ENCODE measurements at places on chromosomes 3 and 15.

GRCh38 chr3:72118628-72119027 is 333.7 kb upstream of the PROK2 start:
- no peak for DNase-seq

- peak; percentile 15 for DNase-seq
Measured at GRCh38 chr15:65832549-65833364, 36.5 kb upstream of the RAB11A start.

DNA sequence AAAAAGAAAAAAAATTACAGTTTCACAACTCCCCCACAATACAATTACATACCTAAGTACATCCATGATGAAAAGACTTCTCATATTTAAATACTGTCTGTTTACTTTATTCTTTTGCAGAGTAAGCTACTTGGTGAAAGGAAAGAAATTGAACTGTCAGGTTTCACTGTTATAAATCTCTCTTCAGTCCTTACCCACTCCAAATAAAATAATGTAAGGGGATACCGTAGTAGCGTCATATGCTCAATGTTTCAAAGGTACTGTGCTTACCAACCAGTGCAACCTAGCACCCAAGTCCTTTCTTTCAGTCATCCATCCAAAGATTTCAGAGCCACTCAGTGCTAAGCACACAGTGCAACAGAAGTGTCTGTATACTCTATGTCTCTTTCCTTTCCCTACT is 13.4 kb downstream of the GSK3B start:
- DNase-seq, result no peak

GRCh38 chr15:94125156-94125555 is 106.2 kb upstream of the MCTP2 start:
- DNase-seq, result no peak

DNA sequence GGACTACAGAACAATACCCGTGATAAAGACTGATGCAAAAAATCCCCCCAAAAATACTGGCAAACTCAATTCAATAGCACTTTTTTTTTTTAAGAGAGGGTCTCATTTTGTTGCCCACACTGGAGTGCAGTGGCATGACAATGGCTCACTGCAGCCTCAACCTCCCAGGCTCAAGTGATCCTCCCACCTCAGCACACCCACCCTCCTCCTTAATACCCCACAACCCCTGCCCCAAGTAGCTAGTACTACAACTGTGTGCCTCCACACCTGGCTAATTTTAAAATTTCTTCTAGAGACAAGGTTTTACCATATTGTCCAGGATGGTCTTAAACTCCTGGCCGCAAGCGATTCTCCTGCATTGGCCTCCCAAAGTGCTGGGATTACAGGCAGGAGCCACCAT is 11.4 kb downstream of the TOP2B start:
- DNase-seq, result no peak

GRCh38 chr15:29135702-29136646 is 133.6 kb downstream of the NSMCE3 start:
- DNase-seq, result no peak

DNA sequence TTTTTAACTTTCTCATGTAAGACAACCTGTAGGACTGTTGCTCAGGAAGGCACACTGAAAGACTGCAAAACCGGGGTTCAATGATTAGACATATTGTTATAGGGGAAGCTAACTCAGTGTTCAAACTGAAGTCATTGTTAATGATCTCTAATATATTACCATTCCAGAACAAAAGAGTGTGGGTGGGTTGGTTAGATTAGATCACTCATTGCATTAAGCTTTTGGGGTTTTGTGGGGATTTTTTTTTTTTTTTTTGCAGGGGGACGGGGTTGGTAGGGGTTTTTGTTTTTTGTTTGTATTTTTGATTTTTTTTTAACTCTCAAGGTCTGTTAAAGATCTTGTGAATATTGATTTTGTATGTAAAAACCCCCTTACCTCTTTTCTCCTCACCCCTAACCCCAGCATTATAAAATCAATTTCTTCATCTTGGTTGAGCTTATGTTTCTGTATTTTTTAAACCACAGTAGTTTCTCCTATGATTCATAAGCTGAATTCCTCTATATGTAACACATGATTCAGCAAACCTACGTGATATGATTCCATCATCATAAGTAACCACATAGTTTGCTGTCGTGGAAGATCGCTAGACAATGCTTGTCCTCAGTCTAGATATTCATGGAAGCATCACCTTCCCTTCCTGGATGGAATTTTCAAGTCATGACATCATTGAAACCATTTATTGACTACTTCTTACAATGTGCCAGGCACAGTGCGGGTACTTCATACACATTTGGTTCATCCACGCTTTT is 544.1 kb upstream of the MDFIC2 start:
- DNase-seq, result no peak

DNA sequence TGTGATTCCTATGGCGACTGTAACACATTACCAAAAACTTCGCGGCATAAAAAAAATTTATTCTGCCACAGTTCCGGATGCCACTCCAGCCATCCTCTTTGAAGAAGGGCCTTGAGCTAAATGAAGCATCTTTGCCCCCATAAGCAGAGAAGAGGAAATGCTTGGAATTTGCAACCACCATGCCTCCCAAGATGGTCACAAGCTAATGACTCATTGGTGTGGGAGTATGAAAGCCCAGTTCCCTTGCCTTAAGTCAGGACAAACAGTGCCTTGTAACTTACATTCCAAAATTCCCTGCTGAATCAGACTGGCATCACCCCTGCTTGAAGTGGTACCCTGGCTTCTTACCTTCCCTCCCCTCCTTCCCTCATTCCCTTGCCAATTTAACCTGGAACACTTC is 1077.4 kb downstream of the EPHA3 start:
- DNase-seq, result no peak

DNA sequence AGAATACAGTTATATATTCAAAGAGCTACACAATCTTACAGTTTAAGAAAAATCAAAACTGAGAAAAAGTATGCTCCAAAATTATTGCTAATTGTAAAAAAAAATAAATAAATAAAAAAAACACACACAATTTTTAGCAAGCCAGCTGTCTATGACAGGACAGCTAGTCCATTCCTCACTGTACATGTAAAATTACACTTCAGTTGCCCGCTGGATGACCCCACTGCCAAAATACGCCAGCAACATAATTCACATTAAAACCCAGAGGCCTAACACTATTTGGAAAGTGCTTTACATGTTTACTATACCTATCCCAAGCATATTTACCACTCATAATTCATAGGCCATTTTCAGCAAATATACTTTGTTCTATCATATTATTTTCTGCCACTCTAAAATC is 5.8 kb downstream of the MYO9A start:
- DNase-seq, result no peak

GRCh38 chr15:86756688-86757087 is 677.0 kb downstream of the AGBL1 start:
- DNase-seq, result no peak

GRCh38 chr3:55546866-55547669 is 60.0 kb upstream of the WNT5A start:
- DNase-seq, result no peak

- DNase-seq, result no peak
Measured at GRCh38 chr15:98358971-98359370, 289.4 kb upstream of the IGF1R start.

GRCh38 chr3:61030469-61031035 is 220.7 kb downstream of the FHIT start:
- no peak for DNase-seq

DNA sequence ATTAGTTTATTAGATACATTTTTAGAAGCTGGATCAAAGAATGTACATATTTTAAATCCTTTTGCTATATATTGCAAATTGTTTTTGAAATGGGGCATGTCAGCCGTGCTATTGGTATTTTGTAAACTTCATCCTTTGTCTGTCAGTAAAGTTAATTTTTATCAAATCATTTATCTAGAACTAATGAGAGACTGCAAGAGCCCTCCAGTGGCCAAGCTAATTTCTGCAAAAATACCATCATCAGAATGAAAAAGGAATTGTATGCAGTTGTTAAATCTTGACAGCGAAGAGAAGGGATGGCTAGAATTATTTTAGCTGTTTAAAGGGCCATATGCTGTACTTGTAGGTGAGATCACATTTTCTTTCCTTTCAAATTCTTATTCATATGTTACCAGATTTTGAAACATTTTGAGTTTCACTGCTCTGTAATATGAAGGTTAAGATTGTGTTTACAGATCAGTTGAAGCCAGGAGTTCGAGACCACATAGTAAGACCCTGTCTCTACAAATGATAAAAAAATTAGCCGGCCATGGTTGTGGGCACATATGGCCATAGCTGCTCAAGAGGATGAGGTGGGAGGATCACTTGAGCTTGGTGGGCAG is 8.1 kb upstream of the CLDN11 start:
- DNase-seq, result no peak

DNA sequence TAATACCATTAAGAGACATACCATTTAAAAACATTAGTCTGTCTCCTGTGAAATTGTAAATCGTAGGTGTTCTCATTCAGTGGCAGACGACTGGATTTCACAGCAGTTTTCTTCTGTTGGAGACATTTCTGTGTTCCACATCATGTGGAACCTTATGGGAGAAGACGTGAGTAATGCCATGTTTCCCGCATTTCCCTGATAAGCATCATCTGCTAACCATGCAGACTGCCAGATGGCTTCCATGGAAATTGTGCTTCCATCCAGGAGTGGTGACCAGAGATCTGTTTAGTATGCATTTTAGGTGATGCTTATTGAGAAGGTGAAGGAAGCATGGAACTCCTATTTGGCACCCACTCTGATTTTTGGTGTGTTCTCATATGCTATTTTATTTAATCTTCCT is 28.4 kb upstream of the ST3GAL6 start:
- no peak for DNase-seq

DNA sequence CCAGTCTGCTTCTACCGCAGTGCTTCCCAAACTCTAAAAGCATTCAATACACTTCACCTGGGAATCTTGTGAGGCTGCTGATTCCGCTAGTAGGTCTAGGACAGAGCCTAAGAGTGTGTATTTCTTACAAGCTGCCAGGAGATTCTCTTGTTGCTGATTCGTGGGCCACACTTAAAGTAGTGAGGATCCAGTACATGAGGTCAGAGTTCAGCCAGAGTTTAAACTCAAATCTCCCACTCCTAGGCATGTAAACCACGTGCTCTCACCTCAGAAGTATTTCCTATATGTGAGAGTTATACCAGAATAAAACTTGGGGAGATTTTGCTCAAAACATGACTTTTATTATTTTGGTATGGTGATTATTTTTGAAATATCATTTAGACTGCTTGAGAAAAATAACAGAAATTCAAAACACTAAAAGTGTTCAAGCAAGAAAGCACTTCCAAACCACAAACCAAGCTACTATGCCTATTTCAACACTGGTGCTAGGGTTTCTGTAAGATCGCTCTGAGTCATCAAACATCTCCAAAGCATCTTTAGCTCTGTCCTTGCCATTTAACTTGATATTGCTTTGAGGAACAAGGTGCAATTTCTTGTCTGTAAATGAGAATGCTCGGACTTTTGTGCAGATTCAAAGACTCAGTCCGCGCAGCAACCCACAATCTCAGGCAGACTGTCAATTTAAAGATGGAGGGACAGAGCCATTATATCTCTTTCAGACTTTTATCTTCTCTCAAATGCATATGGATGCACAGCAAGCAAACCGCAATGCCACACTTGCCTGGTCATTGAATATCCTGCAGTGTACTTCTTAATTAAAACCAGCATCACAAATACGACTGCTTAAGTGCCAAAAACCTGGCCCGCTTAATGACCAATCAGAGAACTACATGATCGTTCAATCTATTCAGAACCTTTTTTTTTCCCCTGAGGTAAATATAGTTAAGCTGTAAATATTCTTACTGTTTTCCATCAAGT is 59.8 kb downstream of the AGTR1 start:
- no peak for DNase-seq

DNA sequence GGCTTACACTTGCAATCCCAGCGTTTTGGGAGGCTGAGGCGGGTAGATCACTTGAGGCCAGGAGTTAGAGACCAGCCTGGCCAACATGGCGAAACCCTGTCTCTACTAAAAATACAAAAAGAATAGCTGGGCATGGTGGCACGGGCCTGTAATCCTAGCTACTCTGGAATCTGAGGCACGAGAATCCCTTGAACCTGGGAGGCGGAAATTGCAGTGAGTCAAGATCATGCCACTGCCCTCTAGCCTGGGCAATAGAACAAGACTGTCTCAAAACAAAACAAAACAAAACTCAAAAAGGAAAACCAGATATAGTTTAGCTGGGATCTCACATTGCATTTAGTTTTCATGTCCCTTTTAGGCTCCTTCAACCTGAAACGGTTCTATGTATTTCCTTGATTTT is 2.9 kb upstream of the USP50 start:
- no peak for DNase-seq

DNA sequence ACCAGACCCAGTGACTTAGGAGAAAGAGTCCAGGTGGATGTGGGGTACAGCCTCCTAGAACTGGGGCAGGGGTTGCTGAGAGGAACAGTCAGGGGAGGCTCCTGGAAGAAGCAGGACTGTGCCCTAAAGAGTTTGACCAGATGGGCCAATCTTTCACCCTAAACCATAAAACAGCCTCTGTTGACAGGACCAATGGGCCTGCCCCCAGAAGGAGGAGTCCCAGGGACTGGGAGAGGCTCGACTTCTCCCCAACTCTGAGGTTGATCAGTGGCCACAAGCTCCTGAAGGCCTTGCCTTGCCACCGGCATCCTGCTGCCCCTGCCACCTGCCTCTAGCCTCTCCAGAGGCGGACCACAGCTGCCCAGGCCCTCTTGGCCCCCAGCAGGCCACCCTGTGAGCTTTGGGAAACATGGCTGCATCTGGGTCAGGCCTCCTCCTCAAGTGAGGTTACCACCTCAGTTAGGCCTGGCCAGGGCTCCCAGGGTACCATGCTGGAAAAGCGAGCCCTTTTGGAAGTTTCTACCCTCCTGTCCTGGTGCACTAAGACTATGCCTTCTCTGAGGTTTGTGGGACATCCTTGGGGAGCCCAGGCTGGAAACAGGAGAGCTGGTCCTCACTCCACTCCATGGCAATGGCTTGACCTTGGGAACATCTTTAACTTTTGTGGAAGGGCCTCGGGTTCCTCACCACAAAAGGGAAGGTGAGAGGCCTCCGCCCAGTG is 2.8 kb downstream of the VIPR1 start:
- DNase-seq, result no peak

DNA sequence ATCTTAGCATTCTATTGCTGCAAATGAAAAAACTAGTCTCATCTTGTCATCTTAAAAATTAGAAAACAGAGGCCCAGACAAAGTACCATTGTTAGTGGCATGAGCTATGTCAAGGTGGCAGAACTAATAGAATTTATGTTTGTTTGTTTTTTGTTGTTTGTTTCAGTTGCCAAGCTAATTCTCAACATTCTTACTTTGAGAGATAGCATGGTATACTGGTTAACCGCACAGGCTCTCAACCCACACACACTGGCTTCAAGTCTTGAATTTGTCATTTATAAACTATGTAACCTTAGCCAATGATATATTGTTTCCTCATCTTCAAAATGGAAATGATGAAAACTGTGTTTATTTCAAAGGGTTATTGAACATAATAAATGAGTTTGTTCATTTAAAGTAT is 367.6 kb upstream of the PLSCR5 start:
- DNase-seq, result no peak

All from stimulated activated CD8-positive, alpha-beta memory T cell treated with anti-CD3 and anti-CD28 coated beads, Interleukin-4, amount 100 ng/mL, for 1 hour (primary cell).